ENCODE measurements at places on chromosomes 11 and 22.

GRCh38 chr11:61903845-61904244 lies 12.5 kb upstream of the FADS3 start:
- DNase-seq, result no peak

- DNase-seq, result no peak
Observed at GRCh38 chr11:1207401-1208143, 15.3 kb upstream of the MUC5B start.

GRCh38 chr22:39496131-39496838 lies 5.8 kb upstream of the MIEF1 start:
- peak; percentile 47 for DNase-seq

GRCh38 chr11:119081682-119082260 lies 2.9 kb upstream of the HMBS start:
- DNase-seq, result no peak

GRCh38 chr11:78878631-78879030 lies 304.0 kb upstream of the NARS2 start:
- no peak for DNase-seq

GRCh38 chr22:18114495-18114894 lies 3.9 kb downstream of the TUBA8 start:
- no peak for DNase-seq

- peak; percentile 2 for DNase-seq
Observed at GRCh38 chr22:42889304-42889703, 32.2 kb upstream of the ARFGAP3 start.

GRCh38 chr11:70049045-70049444 lies 29.1 kb upstream of the ANO1 start:
- no peak for DNase-seq

- peak; percentile 37 for DNase-seq
Observed at GRCh38 chr11:86978756-86979608, 23.8 kb upstream of the FZD4 start.

GRCh38 chr11:2704896-2705606 lies 5.3 kb upstream of the KCNQ1OT1 start:
- DNase-seq, result no peak

DNA sequence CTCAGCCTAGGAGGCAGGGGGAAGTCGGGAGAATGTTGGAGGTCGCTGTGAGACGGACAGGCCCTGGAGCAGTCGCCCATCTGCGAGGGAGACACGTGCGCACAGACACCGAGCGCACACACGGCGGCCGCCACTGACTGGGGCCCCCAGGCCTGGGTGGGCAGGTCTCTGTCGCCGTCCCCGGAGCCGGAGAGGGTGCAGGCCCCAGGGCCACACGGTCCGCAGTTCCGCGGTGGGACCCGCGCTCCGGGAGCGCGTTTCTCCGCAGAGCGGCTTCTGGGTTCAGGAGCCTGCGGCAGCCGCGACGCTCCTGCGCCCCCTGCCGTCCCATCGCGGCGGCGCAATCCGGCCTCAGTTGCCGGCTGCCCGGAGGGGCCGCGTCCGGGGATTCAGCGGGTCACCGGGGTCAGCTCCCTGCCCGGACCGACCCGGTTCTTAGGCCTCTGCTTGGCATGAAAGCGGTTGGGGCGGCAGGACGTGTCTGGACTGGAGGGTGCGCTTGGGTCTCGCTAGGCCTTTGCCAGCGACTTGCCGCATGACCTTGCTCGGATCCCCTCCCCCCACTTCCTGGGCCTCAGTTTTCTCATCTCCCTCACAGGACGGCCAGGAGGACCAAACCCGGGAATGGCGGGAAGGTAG lies 31.2 kb downstream of the PDE2A start:
- peak; percentile 54 for DNase-seq

DNA sequence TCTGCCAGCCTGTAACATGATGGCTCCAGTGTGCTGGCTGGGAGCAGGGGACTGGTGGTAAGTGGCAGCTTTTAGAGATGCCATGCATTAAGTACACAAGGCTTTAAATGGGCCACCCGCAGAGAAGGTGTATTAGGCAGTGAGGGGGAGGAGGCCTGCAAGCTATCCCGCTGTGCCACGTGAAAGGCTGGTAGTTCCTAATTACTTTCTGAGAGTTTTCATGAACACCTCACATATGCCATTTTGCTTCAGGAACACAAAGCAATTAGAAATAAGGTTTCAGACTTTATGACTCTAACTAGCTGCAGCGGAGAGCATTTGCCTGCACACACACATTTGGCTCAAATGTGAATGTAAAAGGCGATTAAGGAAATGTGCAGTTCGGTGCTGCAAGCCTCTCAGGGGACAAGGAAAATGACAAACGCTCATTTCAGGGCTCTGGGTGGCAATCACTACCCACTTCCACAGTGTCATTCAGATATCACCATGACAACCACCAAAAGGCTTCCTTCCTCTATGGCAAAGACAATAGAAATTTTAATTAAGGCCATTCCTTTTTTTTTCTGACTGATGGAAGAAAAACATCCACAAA lies 116.6 kb downstream of the PLEKHA7 start:
- no peak for DNase-seq

DNA sequence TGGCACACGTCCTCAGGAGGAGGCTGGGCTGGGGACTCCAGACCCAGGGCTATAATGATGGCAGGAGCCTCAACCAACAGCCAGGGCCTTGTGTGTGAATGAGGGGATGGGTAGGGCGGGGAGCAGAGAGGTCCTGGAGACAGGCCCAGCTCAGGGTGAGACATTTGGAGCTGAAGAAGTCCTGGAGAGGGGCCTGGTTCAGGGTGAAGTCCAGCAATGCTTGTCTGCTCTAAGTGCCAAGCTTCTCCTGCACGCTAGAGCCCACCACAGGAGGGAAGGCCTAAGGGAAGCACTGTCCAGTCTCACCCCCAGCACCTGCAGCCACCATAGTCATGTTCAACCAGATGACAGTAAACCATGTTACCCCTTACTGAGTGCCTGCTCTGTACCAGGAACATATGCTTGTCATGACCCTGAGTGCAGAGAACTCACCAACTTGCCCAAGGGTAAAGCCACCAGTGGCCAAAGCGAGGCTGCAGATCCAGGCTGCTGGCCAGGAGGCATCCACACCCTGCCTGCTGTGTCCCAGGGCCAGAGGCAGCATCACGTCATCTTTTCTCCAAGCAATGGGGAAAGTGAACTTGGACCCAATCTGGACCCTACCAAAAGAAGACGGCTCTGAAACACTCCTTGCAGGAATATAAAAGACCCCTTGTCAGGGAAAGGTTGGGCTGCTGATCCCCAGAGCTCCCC lies 24.0 kb downstream of the LMO1 start:
- DNase-seq, result no peak

DNA sequence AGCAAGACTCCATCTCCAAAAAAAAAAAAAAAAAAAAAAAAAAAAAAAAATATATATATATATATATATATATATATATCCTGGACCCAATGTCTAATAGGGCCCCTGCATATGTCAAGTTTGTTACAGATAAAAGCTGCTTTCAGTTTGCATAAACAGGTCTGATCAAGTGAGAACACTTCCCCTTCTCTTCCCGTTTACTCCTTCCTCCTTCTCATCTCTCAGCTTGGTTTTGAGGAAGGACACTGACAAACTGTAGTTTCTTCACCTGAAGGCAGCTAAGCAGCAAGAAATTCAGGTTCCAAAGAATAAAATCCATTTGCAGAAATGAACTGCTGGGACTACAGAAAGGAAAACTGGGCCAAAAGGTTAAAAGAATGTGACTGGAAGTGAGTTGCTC lies 11.7 kb downstream of the THOC5 start:
- no peak for DNase-seq

DNA sequence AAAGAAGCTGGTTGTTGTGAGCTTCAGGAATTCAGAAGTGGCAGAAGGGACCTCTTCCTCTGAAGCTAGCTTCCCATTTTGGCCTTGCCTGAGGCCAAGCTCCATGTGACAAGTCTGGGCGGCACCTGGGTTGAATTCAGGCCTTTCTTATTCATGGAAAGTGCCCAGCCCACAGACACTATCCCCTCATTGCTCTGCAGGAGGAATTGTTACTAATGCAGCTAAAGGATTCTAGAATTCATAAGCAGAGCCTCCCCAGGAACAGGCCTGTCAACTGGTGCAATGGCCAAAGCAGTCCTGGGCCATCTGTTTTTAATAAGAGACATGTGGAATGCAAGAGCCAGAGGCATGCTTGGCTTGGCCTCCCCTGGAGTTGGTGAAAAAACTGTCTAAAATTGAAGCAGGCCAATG lies 71.4 kb downstream of the SLC1A2 start:
- DNase-seq, result no peak

- DNase-seq, result no peak
Observed at GRCh38 chr22:30248484-30248883, 1.9 kb upstream of the LIF start.

DNA sequence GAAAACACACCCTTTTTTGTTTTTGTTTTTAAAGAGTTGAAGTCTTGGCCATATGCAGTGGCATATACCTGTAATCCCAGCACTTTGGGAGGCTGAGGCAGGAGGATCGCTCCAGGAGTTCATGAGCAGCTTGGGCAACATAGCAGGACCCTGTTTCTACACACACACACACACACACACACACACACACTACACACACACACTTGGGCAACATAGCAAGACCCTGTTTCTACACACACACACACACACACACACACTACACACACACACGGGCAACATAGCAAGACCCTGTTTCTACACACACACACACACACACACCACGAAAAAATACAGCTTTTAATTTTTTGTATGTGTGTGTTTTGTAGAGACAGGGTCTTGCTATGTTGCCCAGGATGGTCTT lies 54.5 kb downstream of the HIPK3 start:
- no peak for DNase-seq

DNA sequence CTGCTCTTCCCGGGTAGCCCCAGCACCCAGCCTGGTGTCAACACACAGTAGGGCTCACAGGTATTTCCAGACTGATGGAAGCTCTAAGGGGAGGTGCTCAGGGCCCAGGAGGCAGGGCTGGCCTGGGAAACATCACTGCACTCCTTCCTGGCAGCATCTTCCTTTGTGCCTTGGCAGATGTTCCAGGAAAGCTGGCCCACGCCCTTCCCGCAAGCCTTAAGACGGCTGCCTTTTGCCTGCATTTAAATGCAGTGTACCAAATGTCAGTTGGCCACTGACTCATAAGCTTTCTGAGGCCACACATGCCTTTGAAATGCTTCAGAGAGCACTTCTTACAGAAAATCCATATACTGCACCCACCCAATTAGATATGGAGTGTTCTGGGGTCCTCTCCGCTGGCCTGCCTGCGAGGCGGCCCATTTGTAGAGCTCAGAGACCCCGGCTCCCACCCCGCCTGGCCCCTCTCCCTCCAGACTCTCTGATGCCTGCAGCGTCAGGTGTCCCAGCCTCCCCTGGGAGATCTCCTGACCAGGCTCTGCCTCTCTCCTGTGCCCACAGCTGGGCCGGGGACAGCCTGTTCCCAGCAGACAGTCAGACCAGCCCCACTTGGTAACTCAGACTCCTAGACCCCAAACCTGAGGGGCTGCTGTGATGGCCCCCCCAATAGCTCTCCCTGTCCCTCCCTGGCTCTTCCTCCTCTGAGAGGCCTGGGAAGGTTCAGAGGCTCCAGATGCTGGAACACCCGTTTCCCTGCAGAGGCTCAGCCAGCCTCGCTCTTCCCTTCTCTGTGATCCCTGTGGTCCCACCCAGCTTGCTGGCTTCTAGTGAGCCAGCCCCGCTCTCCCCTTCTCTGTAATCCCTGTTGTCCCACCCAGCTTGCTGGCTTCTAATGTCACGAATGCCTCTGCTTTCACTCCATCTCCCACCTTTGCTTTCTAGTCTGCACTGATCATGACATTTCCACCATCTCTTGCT lies 47.6 kb upstream of the THY1 start:
- no peak for DNase-seq

DNA sequence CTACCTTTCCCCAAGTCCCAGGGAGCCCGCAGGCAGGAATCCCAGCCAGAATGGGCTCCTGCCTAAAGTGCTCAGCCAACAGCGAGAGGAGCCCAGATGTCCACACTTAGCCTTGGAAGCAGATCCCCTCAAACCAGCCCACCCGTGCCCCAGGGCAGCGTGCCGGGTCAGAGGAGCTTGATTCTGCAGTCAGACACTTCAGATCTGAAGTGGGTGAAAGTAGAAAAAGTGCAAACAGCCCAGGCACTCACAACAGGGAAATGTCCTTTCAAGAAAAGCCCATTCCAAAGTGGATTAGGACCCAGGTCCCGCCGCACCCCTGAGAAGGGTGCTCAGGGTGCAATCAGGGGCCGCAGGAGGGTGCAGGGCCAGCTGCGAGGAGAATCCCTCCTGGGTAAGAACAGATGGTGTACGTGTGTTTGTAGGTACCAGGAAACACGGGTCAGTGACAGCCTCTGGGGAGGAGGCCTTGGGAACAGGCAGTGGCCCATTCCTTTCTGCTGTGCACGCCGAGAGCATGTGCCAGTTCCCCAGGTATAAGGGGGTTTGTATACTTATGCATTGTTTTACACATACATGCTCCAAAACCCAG lies 17.7 kb downstream of the ELFN2 start:
- DNase-seq, result no peak

DNA sequence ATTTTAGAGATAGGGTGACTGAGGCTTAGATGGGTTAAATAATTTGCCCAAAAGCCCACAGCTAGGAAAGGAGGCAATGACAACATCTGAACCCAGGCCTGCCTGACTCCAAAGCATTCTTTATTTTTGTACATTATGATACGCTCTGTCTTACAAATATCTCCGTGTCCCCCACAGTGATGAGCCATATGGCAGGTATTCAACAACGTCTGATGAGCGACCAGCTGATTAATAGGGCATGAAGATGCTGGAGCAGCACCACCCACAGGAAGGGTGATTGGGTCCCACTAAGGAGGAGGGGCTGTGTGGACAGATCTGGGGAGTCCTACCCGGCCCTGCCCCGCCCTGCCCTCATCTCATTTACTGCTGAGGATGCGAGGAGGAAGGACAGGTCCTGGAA lies 380.6 kb downstream of the CADM1 start:
- DNase-seq, result no peak

- DNase-seq, result no peak
Observed at GRCh38 chr22:26599505-26599904, 9.6 kb upstream of the TPST2 start.

- no peak for DNase-seq
Observed at GRCh38 chr11:65435411-65435931, 12.9 kb downstream of the NEAT1 start.

DNA sequence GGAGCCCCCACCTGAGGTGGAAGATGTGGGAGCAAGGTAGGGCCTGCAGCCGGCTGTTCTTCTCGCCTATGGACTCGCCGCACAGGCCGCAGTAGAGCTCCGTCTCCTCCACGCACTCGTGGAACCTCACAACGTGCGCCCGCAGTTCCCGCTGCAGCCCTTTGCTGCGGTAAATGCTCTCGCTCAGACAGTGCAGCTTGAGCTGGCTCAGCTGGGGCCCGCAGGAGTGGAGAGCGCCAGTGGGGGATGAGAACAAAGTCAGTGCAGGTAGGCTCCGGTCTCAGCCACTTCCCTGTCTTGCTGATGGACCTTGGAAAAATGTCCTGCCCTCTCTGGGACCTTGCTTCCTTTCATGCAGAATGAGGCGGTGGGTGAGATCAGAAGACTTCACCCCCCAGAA lies 10.2 kb downstream of the RAPSN start:
- DNase-seq, result no peak

GRCh38 chr11:34928268-34928959 lies 12.0 kb downstream of the PDHX start:
- DNase-seq, result no peak

- DNase-seq, result no peak
Observed at GRCh38 chr22:28450109-28450508, 229.5 kb downstream of the TTC28 start.

GRCh38 chr22:31748490-31748889 lies 1.4 kb downstream of the PRR14L start:
- no peak for DNase-seq

- no peak for DNase-seq
Observed at GRCh38 chr11:92784331-92784730, 185.1 kb upstream of the MTNR1B start.

All from CD4-positive, alpha-beta T cell treated with Interleukin-2 at 100 ng/mL for 4 hours (primary cell).